AG09319 (cell line): ENCODE measurements at places on chromosomes 2 and 18.

- DNase-seq, result no peak
These were observed 1012.1 kb downstream of the TMEM182 start for GRCh38 chr2:103773884-103774283.

- DNase-seq, result no peak
These were observed 890.3 kb upstream of the ACVR2A start for GRCh38 chr2:146954544-146954943.

GRCh38 chr2:72289283-72289682, 141.6 kb upstream of the CYP26B1 start:
- DNase-seq, result no peak

- DNase-seq, result no peak
These were observed 123.6 kb downstream of the PLB1 start for GRCh38 chr2:28619213-28620196.

- DNase-seq, result no peak
These were observed 18.0 kb downstream of the SLC9A2 start for GRCh38 chr2:102637358-102637757.

DNA sequence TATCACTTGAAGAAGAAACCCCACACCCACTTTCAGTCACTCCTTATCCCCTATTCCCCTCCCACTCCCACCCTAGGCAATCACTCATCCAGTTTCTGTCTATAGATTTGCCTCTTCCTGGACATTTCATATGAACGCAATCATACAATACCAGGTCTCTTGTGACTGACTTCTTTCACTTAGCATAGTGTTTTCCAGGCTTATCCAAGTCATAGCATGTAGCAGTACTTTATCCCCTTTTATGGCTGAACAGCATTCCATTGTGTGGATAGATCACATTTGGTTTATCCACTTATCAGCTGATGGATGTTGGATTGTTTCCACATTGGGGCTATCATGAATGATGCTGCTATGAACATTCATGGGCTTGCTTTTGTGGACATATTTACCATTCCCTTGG, 6.6 kb downstream of the CFAP221 start:
- no peak for DNase-seq

GRCh38 chr2:145066856-145067548, 547.1 kb upstream of the ZEB2 start:
- DNase-seq, result no peak

GRCh38 chr2:17915811-17916518, 37.5 kb downstream of the KCNS3 start:
- no peak for DNase-seq

DNA sequence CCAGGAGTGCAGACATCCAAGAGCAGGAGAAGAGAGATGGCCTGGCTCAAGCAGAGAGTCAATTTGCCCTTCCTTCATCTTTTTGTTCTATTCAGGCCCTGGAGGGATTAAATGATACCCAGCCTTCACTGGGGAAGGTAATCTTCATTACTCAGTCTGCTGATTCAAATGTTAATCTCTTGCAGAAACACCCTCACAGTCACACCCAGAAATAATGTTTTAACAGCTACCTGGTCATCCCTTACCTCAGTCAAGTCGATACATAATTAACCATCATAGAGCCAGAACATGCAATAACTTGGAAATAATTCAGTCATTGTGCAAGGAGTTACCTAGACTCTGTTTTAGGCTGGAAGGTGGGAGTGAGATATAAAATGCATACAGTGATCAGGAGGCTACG, 163.7 kb upstream of the TNP1 start:
- DNase-seq, result no peak

- DNase-seq, result no peak
These were observed 211.9 kb downstream of the EXOC6B start for GRCh38 chr2:72613931-72614330.

- no peak for DNase-seq
These were observed 968 bp upstream of the ASTL start for GRCh38 chr2:96139181-96139758.

GRCh38 chr18:75783566-75784281, 356.2 kb upstream of the SMIM21 start:
- no peak for DNase-seq

GRCh38 chr2:112644155-112644932, 1.4 kb upstream of the SLC20A1 start:
- DNase-seq, result no peak

DNA sequence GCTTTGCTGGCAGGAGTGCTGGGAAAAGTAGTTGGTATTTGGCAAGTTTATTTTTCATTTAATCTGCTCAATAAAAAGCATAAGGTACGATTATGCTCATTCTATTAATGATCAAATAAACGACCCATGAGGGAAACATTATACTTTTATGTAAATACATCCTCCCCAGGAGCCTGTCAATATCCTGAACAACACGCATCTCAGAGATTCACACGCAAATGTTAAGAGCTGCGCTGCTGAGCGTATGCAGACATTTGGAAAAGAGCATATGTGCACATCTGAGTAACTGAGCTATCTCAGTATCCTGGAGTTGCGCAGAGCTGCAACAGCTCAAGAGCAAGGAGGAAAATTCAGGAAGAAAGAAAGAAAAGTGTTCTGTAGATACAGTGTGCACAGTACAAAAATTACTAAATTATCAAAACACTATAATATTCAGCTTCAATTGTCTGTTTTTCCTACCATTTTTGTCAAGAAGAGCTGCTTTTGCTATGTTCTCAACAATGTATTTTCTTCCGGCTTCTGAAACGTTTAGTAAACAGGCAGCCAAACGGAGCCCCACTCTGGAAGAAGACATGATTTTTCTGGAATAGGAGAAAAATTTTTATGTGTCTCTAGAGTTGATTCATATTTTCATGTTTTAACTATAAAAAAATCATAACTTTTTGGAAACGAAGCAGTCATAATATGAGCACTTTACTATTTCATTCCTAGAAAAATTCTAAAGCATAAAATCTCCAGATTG, 2.4 kb downstream of the FTCDNL1 start:
- DNase-seq, result no peak

DNA sequence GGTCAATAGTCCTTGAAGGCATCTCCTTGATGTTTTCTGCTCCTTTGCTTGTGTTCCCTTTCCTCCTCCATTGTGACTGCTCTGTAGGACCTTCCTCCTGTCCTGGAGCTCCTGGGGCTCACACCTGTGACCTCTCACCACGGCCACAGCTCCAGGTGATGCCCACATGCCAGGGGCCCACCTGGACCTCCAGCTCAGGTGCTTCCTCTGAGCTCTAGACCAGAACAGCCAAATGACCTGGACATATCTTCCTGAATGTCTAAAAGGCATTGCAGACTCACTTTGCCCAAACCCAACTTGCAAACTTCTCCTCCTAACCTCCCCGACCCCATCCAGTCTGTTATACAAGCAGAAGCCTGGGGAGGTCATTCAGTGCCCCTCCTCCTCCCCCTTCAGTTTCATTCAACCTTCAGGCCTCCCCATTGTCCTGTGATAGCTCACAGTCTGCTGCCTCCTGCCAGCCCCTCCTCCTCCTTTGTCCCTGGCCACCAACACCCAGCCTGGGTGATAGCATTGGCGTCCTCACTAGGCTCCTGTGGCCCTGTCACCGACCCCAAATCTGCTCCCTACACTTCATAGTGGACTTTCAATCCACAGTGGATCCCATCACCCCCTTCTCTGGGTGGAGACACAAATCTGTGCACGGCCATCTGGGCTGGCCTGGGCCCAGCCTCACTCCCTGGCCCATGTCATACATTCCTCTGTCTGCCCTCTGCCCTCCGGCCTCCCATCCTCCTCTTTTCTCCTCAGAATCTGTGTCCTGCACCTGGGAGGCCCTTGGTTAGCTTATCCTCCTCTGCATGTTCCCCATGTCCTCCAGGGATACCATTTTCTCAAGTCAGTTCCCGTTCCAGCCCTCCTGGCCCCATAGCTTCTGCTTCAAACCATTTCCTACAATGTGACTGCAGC, 310.4 kb upstream of the HDAC4 start:
- no peak for DNase-seq

DNA sequence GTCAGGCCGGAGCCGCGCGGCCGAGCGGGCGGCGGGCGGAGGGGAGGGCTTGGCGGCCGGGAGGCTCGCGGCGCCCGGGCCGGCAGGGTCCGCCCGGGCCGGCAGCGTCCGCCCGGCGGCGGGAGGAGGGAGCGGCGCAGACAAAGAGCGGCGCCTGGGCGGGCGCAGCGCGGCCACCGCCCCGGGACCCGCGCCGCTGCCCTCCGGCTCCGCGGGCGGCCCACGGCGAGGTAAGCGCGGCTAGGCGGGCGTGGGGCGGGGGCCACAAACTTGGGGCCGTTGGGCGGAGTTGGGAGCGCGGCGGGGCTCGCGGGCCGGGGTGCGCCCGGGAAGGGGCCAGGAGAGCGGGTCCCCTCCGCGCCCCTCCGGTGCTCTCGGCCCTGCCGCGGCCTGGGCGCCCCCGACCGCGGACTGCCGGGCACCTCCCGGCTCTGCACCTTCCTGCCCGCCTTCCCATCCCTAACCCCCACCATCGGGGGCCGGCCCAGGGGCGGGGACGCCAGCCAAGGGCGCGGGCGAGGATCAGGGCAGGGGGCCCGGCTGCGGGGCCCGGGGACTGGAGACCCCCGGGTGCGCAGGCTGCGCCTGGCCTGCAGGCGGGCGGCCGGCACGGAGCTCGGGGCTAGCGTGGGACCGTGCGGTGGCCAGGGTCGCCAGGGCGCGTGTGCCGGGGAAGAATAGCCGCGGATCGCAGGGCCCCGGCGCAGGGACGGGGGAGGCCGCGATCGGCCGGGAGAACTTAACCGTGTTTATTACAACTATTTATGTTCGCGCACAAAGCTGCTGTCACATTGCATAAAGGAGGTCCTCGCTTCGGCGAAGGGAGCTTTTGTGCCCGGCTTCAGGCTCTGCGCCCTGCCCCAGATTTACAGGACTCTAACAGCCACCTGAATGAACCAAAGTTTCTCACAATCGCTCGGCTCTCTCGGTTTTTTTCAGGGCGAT, at the start of gene NCK2:
TSS of gene NCK2 (plus strand) at position 4 of the 945 bp plus-strand sequence. CDS start 110,152 bp downstream, outside the sequence.
- DNase-seq, result no peak

- no peak for DNase-seq
These were observed 3.3 kb downstream of the CIB4 start for GRCh38 chr2:26637811-26638310.

DNA sequence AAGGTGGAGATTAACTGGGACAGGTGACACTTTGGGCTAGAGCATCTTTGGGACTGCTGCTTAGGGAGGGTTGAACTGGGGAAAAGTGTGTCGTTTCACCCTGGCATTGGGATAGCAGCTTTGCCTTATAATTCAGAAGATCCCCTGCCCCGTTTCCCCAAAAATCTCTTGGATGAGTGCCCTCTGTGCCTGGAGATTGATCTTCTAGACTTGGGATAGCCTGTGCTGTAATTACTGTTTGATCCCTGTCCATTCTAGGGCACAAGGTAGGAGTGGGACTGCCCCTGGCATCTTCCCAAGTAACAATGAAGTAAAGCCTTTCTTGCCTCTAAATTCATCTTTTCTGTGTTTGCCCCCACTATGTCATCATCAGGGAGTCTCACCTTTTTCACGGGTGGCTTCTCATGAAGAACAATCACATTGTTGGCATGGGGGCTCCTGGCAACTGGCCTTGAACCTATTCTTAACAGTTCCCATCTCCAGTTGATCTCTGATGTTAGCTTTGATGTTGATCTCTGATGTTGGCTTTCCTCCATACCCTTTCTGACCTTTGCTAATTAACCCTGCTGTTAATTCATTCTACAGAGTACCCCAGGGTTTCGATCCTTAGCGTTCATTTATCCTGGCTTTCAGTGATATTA, 21.6 kb downstream of the MTHFD2 start:
- no peak for DNase-seq

- DNase-seq, result no peak
These were observed 22.5 kb upstream of the CERS6 start for GRCh38 chr2:168433527-168433926.

- peak; percentile 43 for DNase-seq
These were observed 115.4 kb upstream of the PKDCC start for GRCh38 chr2:41932241-41933045.

DNA sequence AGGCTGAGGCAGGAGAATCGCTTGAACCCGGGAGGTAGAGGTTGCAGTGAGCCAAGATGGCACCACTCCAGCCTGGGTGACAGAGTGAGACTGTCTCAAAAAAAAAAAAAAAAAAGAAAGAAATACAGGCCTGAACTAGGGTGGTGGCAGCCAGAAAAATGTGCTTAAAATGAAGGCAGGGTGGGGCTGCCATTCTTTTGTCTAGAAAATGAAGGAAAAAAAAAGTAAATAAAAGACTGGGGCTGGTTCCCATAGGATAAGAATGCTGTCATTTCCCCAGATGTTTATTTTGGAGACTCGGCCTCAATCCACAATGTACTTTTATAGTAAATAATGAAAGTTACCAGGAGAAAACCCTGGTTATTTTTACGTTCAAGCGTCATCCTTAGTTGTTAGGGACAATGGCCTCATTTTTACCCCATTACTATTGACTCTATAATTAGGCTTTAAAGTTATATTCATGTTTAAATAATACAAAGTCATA, 58.9 kb downstream of the ATP8B1 start:
- no peak for DNase-seq

GRCh38 chr18:58285449-58286130, 241.6 kb downstream of the NEDD4L start:
- no peak for DNase-seq
